ENCODE measurements at places on chromosomes 3 and 15. TPM values are rescaled to one million over a fixed set of nuclear protein-coding genes. Genes with fewer than 3 reads are reported as not detected.

Gene RPL15
- 1,091 TPM for total RNA-seq

Gene TNFSF10
- total RNA-seq, result 12.7 TPM

Gene RYR3
- 0.21 TPM for total RNA-seq

Gene POPDC2
- 677 TPM for total RNA-seq
